ENCODE measurements at places on chromosomes 2 and 18.

GRCh38 chr2:169221745-169222369 is 140.5 kb downstream of the LRP2 start:
- no peak for DNase-seq

GRCh38 chr2:44315945-44316344 is 40.7 kb downstream of the SLC3A1 start:
- no peak for DNase-seq

GRCh38 chr18:35059280-35059927 is 18.2 kb downstream of the MAPRE2 start:
- no peak for DNase-seq

- no peak for DNase-seq
Observed at GRCh38 chr18:22964722-22965121, 31.6 kb downstream of the RBBP8 start.

DNA sequence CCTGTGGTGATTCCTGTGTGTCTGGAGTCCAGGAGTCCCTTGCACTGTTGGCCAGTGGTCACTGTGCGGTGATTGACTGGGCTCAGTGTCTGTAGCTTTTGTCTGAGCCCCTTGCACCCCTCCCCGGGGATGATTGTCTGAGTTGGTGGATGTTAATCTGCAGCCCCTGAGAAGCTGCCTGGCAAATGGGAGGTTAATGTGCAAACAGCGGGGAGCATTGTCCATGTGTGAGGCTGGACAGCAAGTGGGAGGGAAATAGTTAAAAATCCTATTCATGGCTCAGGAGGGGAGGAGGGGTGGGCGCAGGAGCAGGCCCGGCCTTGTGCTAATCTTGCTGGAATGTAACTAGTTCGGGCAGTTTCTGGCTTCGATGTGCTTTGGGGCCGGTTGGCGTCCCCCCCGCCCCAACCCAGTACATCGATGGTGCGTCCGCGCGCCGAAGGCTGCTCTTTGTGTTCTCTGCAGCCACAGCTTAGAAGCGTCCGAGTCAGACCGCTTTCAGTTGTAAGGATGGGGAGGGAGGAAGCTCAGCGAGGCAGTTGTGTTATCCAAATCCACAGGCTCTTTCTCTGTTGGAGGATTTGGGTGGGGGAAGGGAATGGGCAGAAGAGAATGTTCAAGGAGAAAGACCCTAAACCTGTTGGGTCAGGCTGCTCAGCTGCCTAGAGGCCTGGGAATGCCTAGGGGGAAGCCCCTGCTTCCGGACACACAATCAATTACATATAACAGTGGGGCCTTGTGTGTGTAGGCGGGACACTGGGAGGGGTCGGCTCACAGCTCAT is 71.8 kb downstream of the TGOLN2 start:
- no peak for DNase-seq

GRCh38 chr2:164735309-164735919 is 106.2 kb downstream of the COBLL1 start:
- DNase-seq, result no peak

- no peak for DNase-seq
Observed at GRCh38 chr2:123073371-123073770, 951.7 kb upstream of the CNTNAP5 start.

DNA sequence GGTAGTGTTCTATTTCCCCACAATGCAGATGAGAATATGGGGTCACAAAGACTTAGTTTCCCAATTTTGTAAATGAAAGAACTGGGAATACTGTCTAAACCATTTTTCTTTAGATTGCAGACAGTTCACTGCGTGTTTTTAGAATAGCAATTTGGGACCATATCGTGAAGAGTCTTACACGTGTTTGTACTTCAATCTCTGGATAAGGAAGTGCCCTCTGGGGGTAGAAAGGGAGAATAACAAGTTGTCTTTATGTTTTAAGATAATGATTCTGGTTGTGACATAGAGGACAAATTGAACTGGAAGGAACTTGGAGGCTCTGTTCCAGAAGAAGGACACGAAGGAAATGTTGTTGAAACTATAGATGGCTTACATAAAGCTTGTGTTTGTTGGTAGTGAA is 457.7 kb downstream of the CBLN2 start:
- DNase-seq, result no peak

- DNase-seq, result no peak
Observed at GRCh38 chr18:79786304-79786703, 11.4 kb upstream of the KCNG2 start.

DNA sequence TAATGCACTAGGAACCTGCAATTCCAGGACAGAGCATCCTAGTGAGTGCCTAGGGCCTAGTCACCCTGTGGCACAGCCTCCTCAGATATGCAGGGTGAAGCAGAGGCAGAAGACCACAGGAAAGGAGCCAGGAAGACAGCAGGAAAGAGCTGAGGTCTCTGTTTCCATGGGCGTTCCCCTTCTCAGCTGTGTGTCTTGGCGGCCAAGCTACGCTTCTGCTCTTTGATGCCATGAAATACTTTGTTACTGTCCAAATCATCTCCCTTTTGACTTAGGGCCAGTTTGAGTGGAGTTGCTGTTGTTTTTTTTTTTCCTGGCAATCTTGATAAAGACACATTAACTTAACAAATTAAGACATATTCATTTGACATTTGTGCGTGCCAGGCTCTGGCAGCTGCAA is 67.3 kb downstream of the APOB start:
- DNase-seq, result no peak

DNA sequence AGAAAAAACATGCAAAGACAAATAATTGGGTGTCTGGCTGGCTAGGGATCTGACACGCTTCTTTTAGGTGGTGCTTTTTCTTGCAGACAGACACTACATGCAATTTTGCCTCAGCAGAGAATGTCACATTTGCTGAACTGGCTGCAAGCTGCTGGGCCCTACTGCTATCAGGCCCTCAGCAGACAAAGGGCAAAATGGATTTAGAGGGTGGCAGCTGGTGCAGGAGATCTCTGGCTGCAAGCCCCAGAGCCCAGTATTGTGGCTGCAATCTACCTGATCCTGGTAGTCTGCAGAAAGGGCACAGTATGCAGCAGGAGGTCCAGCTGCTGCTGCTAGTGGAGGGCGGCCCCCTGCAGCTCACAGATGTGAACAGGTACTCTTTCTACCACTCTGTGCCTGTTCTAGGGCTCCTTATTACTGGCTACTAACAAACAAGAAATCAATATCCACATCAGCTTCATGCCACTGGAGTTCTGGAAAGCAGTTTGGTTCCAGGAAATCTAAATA is 796.7 kb upstream of the CELF4 start:
- no peak for DNase-seq

- DNase-seq, result no peak
Observed at GRCh38 chr2:162091325-162092007, 17.5 kb upstream of the DPP4 start.

- no peak for DNase-seq
Observed at GRCh38 chr18:63319383-63320122, at the start of gene BCL2. BCL2 (minus strand) TSS chr18:63319769.

GRCh38 chr18:34467058-34467457 is 242.3 kb upstream of the NOL4 start:
- no peak for DNase-seq

GRCh38 chr2:150413366-150413765 is 74.1 kb downstream of the RND3 start:
- DNase-seq, result no peak

Data from amniotic stem cell (primary cell).